Activated T-helper 2 cell treated with anti-CD3 and anti-CD28 coated beads, Interferon-gamma antibody, Interleukin-2, Interleukin-4, amounts not matched to agents 10 μg/mL and 5 μg/mL and 100 μg/mL, durations not matched to agents 14 hours and 24 hours and 36 hours (primary cell): ENCODE measurements at places on chromosomes 3 and 15. TPM values are rescaled to one million over a fixed set of nuclear protein-coding genes. Genes with fewer than 3 reads are reported as not detected.
A peak's percentile ranks its signal among the peaks of the same experiment; 100 is the strongest.

DNA sequence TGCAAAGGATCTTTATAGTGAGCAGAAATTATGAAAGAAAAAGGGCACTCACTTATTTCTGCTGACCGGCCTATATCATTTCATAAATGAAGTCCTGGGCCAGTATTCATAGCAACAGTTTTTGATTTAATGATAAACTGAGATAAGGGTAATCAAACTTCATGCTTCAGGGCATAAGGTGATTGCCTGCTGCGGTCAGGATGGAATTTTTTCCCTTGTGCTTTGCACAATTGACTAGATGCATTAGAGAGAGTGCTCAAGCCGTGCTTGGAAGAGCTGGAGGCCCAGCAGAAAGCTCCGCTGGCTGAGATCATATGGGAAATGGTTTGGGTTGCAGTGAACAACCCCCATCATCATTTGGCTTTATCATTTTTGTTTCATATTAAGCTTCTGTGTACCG, 10.4 kb downstream of the SEMA6D start:
- H3K4me3 ChIP-seq = no peak overlapping the region
- DNase-seq = no peak
- no peaks in the 10 kb centered on the region for H3K36me3 ChIP-seq
- no peaks in the 10 kb centered on the region for H3K4me1 ChIP-seq

Gene CORO2B
- total RNA-seq = 0.41 and 0.43 TPM in 2 replicates

DNA sequence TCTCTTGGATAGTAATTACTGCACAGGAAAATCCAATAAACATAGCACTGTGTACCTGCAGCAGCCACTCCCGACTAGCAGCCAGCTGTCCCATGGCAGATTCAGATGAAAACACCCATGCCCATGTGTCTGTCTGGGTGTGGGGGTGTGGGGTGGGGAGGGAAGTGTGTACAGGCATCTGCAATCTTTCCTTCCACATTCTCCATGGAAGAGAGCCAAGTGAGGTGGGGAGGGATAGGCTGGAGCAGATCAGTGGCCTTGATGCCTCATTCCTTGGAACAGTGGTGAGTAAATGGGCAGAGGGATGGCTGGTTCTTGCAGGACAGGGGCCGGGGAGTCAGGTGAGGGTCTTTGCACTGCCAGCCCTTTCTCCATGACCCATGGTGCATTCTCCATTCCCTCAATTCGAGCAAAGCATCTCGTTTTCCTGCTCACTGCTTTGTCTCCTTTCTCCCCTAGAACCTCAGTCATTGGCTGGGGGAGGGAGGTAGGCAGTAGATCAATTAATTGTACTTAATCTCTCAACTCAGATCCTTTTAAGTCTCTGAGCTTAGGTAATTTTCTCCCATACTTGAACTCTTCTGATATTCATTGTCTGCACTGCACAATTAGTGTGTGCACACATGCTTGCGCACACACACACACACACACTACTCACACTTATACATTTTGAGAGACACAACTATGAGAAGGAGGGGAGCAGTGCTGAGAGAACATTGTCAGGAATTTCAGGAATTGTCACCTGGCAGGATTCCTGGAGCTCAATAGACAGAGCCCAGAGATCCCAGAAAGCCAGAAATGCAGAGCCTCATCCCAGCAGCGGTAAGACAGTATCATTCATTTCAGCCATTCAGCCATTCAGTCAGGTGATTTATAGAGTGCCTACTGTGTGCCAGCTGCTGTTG, 31.9 kb downstream of the PDIA5 start:
- H3K27ac ChIP-seq = no peak overlapping the region
- peaks cover 1% of the 10 kb centered on the region for H3K4me1 ChIP-seq
- H3K36me3 ChIP-seq = peaks cover 32% of the 10 kb centered on the region
- no peak for DNase-seq
- H3K4me3 ChIP-seq = no peak overlapping the region
- no peaks in the 10 kb centered on the region for H3K27me3 ChIP-seq

Gene GOLGA6L10
- total RNA-seq = 0.71 and 1.0 TPM in 2 replicates

Gene ZNF80
- 0.64 and 0.74 TPM in 2 replicates for total RNA-seq

DNA sequence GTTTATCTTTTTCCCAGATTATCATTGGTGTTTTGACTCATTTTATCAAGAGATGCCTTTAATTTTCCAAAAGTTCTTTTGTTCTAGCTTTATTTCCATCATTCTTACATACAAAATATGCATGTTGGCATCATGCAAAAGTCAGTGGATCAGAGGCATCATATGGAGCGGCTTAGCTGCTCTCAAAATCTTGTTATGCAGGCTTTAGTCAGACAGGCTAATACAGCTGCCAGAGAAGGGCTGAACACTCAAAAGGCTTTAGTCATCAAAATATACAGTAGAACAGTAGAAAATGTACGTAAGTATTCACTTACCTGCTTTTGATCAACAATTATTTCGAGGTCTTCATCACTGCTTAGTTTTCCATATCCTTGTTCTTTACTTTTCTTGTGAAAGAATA, 65.5 kb downstream of the PEX5L start:
- H3K27ac ChIP-seq = no peak overlapping the region
- H3K4me1 ChIP-seq = peaks cover 34% of the 10 kb centered on the region
- DNase-seq = no peak
- H3K4me3 ChIP-seq = no peak overlapping the region
- H3K36me3 ChIP-seq = no peaks in the 10 kb centered on the region

Gene RASGRP1
- total RNA-seq = 108 and 113 TPM in 2 replicates

GRCh38 chr15:95174301-95175259, 943.2 kb downstream of the MCTP2 start:
- no peaks in the 10 kb centered on the region for H3K36me3 ChIP-seq
- H3K4me1 ChIP-seq = no peaks in the 10 kb centered on the region
- no peak overlapping the region for H3K27ac ChIP-seq
- no peak for DNase-seq

Gene CLSTN2
- not detected in 2 replicates for total RNA-seq

DNA sequence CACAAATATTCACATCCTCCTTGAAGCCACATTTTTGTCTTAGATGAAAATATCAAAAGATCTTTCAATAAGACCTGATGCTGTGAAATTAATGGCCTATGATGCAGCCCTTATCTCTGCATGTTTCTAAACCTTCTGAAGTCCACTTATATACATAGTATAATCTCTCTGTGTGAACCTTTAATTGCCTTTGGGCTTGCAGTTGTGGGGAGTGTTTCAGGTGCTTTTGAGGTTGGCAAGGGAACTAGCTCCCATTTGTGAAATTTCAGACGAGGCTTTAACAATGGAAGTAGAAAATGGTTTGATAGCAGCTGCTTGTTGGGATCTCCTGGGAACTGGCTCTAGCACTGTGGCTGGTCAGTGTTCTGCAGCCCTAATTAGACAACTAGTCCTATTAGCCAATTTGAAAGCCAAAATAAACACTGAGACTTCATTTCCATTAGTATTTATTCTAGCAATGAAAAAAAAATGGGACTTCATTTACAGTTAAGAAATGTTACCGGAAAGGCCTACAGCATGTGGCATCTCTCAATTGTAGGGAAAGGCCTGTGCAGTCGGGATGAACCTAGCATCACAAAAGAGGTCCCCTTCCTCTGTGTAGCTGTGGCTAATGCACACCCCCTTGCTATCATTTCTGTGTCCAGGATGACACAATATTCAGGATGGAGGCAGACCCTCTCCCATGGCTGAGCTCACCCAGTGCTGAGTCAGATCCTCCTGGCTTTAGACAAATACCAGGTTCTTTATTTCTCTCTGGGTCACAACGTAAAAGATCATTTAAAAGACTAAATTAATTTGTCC, 140.7 kb upstream of the TRIM42 start:
- no peak overlapping the region for H3K27ac ChIP-seq
- no peaks in the 10 kb centered on the region for H3K36me3 ChIP-seq
- H3K27me3 ChIP-seq = no peaks in the 10 kb centered on the region
- no peaks in the 10 kb centered on the region for H3K4me1 ChIP-seq
- no peak for DNase-seq
- no peak overlapping the region for H3K4me3 ChIP-seq

DNA sequence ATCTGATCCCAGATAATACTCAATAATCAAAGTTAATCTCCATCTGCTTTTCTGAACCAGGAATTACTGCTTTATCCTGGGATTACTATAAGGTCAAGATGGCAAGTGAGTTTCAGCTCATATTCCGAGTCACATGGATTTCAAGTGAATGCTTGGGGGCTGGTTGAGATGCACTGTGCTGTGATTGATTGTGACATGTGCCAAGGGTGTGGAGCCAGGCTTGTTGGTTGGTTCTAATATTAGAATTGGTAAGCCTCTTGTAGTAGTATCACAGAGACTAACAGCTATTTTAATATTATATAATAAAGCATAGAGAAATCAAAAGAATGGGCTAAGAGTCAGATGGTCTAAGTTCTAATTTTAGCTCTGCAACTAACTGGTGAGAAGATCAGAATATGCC, 74.2 kb upstream of the ICE2 start:
- H3K36me3 ChIP-seq = peaks cover 45% of the 10 kb centered on the region
- no peak overlapping the region for H3K27ac ChIP-seq
- DNase-seq = no peak
- H3K4me3 ChIP-seq = no peak overlapping the region

DNA sequence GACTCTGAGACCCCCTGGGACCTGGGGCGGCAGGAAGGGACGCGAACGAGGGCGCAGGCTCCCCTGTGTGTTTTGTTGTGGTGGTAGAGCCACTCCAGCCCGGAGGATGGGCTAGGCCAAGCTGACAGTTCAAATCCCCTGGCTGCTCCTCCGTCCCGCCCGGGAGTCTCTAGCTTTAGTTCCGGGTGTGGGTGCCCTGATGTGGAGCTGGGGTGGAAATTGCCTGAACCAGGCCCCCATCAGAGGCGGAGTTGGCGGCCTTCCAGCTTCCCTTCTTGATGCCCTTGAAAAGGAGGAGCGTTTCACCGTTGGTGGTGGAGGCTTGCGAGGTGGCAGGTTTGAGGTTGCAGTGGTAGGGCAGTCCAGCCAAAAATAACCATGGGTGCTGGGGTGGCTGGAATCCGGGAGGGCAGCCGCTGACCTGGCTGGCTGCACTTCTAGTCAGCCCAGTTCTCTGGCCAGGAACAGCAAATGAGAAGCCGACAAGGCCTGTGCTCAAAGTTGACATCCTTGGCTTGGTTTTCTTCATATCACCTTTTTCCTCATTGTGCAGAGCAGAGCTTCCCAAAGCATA, 817 bp downstream of the CLK3 start:
- H3K27ac ChIP-seq = peak overlapping the region; percentile 87
- H3K27me3 ChIP-seq = no peaks in the 10 kb centered on the region
- peaks cover 32% of the 10 kb centered on the region for H3K4me1 ChIP-seq
- peak overlapping the region; percentile 96 for H3K4me3 ChIP-seq
- peaks cover 35% of the 10 kb centered on the region for H3K36me3 ChIP-seq
- peak; percentile 46 for DNase-seq

DNA sequence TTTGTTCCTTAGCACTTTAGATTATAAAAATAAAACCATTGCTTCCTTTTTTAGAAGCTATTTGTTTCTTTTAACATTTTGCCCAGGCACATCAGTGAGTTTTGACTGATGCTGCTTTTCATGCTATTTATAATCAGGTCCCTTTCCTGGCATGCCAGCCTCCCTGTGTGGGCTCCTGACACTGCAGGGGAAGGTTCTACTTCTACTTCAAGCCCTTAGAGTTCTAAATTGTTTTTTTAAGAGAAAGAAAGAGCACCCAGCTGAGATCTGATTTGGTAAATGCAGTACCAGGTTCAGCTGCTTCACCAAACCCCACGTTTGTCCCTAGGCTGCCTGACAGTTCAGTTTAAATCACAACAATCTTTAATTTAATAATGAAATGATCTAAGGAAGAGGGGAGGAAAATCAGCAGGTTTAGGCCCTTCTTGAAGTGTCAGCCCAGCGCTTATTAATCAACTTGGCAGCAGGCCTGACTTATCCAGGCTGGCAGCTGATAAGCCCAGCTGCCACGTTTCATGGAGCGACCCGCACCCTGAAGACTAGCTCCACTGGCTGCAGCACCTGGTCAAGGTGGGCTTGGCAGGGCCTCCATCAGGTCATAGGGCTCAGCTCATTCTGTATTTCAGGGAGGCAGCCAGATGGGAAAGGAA, 29.0 kb downstream of the HGD start:
- H3K4me1 ChIP-seq = no peaks in the 10 kb centered on the region
- H3K4me3 ChIP-seq = no peak overlapping the region

DNA sequence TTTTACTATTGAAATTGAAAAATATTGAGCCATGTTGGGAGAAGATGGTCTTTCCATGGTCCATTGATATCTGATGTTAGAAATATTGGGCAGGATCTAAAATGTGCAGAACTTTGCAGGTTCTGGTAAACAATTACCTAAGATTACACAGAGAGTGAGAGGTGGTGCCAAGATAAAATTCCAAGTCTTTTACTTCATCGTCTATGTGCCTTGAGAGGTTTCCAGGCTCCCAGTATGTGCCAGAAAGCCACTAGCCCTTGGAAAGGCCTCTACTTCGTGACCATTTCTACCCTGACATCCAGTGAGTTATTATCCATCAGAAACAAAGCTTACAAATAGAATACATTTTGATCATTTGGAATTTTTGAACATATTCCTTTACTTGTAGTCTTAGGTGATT, 27.6 kb downstream of the CD200 start:
- peaks cover 54% of the 10 kb centered on the region for H3K4me1 ChIP-seq
- H3K4me3 ChIP-seq = no peak overlapping the region
- no peak for DNase-seq
- peaks cover 74% of the 10 kb centered on the region for H3K36me3 ChIP-seq
- H3K27ac ChIP-seq = no peak overlapping the region

Gene KLHL40
- not detected in 2 replicates for total RNA-seq

DNA sequence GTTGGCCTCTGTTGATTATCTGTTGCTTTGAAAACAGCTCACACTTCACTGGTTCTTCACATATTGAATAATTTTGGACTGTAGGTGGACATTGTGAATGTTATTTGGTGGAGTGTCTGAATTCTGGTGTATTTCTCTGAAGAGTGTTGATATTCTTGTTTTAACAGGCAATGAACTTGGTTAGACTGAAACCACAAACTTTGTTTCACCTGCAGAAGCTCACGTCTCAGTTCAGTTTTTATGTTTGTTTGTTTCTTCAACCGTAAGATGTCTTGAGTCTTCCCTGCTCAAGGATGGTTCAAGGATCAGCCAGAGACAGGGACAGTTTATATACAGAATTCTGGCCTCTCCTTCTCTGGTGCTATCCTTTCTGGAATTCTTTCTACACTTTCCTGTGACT, 43.6 kb downstream of the C3orf20 start:
- H3K4me1 ChIP-seq = no peaks in the 10 kb centered on the region
- H3K36me3 ChIP-seq = no peaks in the 10 kb centered on the region
- H3K27me3 ChIP-seq = no peaks in the 10 kb centered on the region
- no peak overlapping the region for H3K4me3 ChIP-seq

GRCh38 chr15:94230431-94230882, 904 bp upstream of the MCTP2 start:
- H3K36me3 ChIP-seq = peaks cover 36% of the 10 kb centered on the region
- peak overlapping the region; percentile 91 for H3K4me3 ChIP-seq
- no peak for DNase-seq
- H3K27ac ChIP-seq = peak overlapping the region; percentile 95
- no peaks in the 10 kb centered on the region for H3K27me3 ChIP-seq

DNA sequence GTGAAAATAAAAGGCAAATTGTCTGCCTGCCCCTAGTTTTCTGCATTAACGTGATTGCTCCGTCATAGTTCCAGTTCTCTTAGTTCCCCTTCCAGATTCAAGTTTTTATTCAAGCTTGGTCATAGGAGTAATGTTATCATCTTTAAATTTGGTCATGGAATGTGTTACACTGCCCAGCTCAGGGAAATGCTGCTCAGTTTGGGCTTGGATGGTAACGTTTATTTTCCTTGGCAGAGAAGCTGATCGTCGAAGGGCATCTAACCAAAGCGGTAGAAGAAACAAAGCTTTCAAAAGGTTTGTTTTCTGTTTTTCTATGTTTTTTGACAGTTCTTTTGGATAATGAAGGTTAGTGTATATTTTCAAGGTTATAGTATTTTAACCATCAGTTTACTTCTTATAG, 118.4 kb upstream of the FLNB start:
- no peak overlapping the region for H3K27ac ChIP-seq
- DNase-seq = no peak
- H3K36me3 ChIP-seq = peaks cover 30% of the 10 kb centered on the region
- H3K4me3 ChIP-seq = no peak overlapping the region
- no peaks in the 10 kb centered on the region for H3K4me1 ChIP-seq
